ENCODE measurements at places on chromosomes 12 and 14.

DNA sequence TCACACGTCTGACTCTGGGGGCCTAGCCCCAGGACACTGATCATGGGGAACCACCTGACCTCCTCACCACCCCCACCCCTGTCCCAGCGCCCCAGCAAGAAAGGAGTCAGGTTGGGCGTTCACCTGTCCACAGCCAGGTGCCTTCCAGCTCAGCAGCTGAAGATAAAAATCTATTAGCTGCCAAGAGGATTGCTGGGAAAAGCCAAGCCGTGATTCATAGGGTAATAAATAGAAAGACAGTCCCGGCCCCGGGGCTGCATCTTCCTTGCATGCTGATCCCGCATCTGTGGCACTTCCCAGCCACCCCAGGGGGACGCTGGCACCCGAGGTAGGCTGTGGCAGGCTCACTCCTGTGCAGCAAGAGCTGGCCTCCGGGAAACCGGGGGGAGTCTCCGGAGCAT, 70.2 kb upstream of the NCOR2 start:
- DNase-seq: no peak

DNA sequence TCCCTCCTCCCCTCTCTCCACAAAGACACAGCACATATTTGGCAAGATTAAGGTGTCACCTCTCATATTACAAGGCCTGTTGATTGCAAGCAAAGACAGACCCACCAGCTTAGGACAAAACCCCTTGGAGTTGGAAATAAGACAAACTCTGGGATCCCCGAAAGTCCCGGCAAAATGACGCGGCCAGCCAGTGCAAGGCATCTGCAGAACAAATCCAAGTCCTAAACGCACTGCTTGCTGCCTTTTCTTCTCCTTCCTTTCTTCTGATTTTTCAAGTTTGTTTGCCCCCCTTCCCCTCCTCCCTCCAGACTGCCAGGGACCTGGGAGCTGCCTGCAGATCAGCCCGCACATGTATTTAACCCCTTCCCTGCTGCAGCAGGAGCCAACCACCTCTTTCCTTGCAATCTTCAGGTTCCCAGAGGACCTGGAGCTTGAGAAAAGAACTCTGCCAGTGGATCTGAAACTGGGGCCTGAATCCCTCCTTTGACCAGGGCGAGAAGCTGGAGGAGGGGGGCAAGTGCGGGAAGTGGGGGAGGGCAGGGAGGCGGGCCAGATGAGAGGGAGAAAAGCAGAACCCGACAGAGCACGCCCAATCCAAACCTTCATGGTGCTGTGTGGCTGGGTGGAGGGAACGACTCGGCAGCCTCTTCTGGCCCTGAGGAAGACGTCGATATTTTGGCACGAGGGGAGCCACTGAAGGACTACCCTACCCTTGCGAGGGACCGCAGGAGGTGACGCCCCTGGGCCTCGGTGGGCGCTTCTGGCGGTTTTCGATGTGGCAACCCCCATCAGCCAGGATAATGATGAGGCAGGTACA, 2.0 kb upstream of the NTF3 start:
- DNase-seq: no peak

DNA sequence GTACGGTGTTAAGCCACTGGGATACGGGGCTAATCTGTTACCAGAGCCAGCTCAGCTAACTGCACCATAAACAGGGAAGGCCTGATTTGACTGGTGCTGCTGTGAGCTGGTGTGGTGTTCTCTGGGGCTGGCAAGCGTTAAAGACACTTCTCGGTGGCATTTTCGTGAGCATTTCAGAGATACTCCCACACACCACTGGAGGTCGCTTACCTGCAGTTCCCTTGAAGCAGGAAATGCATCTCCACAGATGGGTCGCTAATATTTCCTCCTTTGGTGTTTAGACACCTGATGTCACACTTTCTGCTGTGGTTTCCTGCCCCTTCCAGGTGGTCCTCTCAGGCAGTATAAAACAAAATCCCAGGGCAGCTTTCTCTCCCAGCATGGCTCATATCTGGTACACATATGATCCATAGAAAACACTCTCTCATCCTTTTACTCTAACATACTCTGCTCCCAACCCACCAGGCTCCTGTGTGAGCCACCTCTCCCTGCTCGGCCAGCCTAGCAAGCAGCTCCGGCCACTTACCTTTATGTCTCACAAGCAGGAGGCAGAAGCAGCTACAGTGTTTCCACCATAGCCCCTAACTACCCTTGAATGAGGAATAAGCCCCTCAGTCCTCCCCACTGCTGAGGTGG, 129.9 kb upstream of the GRIN2B start:
- DNase-seq: no peak

DNA sequence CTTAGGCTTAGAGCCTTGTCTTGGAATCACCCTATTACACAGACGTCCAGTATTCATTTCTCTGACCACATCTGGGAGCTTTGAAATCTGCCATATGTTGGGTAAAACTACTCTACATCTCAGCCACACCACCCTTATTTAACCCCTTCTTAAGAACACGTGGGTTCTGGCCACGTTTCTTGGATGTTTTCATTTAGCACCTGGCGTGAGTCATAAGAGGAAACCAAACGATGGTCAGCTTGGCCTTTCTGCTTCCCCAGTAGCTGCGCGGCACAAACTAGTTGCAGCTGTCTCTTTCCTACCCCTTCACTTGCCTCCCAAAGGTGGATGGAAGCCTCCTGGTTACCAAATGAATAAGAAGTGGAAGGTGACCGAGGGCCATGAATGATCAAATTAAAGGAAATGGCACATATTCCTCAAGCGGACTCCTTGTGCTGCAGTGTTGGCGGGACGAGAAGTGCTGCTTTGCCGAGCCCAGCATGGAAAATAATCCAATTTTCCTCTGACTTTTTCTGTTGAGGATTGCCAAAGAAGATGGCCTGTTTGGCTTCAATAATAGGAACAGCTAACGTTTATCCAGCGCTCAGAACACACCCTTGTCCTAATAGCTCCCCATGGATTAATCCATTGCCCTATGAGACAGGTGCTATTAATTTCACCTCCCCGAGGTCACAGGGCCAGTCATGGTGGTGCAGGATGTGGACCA, 154.1 kb downstream of the ZNF664 start:
- no peak for DNase-seq

DNA sequence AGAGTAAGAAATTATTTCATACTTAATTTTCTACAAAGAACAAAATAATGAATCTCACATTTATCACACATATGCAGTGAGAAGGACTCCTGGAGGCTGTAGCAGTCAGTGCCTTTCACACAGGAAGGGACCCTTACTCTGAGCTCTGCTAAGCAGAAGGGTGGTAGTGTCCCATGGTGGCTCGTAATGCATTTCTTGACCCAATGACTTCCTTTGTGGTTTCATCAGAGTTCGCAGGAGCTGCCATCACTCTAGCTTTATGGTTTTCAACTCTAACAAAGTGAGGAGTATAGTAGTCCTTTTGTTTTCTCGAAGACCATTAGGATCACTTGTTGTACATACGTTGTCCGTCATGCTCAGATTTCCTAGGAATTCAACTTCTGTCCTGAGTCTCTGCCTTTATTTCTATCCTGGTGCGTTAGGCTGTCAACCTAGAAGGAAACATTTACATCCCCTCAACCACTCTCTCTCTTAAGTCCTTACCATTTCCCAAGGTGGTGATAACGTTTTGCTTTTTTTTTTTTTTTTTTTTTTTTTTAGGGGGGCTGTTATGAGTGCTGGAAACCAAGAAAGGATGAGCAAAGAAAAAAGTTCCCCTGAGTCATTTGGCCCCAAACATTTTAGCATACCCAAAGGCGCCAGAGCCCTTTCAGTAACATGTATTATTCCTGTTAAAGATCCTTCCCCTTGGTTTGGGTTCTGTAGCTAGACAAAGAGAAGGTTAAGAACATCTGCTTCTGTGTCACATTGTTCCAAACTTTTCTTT, 37.2 kb downstream of the GABARAPL1 start:
- no peak for DNase-seq

- DNase-seq: no peak
Observed at GRCh38 chr12:91567100-91567485, 384.5 kb upstream of the DCN start.

DNA sequence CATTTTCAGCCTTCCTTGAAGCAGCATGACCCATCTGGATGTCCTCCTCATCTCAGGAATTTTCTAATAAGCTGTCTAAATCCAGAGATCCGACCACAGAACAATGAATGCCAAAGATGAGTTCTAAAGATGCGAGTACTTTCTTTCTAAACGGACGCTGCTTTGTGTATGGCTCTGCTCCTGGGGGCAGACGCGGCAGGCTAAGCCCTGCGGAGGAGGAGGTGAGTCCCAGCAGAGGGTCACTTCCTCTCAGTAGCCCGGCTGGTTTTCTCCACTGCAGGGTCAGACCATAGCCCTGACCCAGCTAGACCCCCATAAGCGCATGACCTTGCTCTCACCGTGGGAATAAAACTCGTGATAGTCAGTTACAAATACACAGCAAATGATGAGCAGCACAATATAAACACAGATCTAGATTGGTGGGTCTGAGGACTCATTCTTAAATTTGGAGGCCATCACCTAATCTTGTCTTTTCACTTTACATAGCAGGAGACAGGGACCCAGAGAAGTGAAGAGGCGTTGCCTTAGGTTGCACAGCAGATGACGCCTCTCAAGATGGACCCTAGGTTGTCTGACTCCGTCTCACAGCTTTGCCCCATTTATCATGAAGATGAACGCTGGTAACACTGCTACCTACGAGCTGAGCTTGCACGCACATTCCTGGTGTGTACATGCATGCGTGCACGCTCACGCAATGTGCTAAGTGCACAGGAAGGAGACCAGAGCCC, 16.6 kb downstream of the SSH1 start:
- DNase-seq: no peak
